NCI-H1417 treated with DMSO at 0.1 percent for 48 hours (cell line): ENCODE measurements at places on chromosomes 3 and 15.
A peak's percentile ranks its signal among the peaks of the same experiment; 100 is the strongest.

- DNase-seq, result no peak
These were observed 17.1 kb upstream of the SKIC8 start for GRCh38 chr15:78316283-78317083.

- DNase-seq, result no peak
These were observed 1.4 kb downstream of the MBNL1 start for GRCh38 chr3:152269831-152270734.

DNA sequence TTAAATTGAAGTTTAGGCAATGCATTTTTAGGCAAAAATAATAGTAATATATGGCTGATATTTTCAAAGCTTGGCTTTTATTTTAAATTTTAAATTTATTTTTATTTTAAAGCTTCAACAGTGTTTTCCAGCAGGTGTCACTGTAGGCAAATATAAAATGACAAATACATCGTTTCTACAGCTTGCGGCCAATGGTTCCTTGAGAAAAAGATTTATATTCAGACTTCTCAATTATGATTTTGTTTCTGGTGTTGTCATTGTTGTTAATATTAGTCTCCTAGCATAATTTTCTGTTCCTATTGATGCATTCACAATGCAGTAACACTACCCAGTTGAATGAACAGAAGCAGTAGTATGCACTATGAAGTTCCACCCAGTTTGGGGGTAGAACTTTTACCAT lies 220.7 kb upstream of the DNAJC19 start:
- DNase-seq, result peak; percentile 24

DNA sequence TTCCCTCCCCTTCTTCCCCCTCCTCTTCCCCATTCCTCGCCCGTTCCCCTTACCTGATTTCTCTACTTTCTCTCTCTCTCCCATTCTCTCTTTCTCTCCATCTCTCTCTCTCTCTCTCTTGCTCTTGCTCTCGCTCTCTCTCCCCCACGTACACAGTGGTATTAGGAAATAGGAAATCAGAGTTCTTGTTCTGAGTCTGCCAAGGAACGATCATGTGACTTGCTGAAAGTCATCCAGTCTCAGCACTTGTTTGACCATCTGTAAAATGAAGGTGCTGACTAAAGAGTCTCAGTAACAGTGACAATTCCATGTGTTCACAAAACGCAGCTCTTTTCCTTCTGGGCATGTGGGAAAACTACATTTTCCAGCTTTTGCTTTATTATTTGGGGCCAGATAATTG lies 445.0 kb upstream of the TGFBR2 start:
- no peak for DNase-seq

DNA sequence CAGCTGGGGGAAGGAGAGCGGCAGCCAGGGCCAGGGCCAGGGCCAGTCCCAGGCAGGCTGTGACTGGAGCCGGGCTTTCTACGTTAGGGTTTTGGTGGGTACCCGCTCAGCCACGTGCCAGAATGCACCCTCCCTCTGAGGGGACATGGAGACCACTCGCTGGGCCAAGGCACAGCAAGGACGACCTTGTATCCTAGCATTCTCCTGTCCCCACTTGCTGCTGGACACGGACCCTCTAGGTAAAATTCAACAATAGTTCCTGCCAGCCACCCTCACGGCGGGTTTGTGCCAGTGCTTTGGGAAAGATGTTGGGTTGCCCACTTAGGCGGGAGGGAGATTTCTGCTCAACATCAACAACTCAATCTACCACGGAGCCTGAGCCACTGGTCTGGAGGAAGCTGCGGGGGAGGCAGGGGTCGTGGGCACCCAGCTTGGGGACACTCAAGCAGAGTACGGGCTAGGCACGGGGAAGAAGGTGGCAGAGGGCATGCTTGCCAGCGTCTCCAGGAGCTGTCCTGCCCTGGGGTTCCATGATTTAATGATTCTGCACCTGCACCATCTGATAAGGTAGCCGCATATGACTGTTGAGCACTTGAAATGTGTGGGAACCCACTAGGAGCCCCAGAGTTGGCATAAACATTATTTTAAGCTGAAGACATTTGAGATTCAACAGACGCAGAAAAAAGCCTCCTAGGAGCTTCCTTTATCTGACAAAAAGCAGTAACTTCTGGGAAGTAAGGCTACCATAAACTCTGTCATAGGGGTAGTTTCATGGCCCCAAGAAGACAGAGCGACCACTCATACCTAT lies 22.5 kb upstream of the C15orf39 start:
- DNase-seq, result no peak

DNA sequence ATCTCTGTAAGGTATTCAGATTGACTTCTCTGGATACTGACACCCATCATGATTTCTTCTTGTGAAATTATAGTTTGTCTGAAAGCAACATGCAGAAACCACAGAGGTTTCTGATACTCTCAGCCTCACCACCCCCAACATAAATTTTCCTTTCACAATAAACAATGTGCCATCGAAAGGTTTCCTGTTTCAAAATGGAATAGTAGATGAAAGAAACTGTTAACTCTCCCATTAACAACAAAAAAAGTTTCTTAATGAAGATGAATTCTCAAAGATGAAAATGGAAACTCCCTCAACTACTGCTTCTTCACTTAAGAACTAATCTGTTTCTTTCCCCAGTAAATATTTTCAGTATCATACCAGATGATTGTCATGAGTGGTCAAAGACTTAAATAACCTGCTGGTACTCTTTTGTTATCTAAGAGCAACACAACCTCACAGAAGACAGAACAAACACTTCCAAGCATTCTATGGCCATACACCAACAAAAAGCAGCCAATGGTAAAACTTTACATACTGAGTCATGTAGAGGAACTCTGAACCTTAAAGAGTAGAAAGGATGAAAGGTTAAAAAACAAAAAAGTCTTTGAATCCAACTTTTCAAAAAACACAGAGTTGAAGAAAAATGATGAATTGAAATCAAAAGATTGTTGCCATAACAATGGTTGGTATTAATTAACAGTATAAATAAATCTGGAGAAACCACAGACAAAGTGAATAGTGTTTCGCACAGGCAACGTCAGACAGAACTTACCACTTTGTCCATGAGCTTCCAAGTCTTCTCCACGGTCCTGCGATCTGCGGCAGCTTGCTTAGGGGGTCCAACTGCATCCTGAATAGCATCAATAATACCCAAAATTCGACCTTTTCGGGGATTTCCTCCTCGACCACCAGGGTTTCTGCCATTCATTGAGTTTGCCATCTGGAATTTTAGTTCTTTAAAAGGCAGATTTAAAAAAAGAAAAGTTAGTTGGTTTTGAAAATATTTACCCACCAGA lies 1.9 kb downstream of the CBLB start:
- no peak for DNase-seq

DNA sequence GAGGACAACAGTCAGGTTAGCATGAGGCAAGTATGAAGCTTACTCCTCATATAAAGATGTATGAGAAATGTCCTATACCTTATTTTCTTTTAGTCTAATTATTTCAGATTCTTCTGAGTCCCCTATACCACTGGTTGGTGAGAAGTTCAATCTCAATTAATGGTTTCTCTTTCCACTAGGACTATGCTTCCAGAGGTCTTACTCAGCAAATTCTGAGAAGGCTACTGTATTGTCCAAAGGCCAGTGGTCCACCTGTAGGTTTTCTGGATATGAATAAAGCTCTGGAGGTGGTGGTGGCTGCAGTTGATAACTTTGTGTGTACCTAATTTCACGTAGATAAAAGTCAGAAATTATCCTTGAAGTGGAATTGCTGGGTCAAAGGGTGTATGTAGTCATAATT lies 149.4 kb downstream of the EPHB1 start:
- no peak for DNase-seq

DNA sequence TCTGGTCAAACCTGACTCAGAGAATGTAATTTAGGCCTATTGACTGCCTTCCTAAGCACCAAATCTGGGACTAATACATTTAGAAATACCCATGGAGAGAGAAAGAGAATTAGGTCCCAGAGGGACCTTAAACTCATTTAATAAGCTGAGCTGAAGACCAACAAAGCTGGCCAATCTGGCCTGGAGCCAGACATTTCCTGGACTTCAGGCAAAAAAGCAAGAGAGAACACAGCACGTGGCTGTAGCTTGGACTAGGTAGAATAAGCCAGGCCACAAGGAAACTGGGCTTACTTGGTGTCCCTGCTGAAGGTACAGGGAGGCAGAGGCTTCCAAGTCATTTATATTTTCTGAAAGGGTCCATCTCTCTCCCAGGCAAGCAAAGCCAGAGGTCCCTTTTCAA lies 88.1 kb downstream of the RTP4 start:
- DNase-seq, result no peak

DNA sequence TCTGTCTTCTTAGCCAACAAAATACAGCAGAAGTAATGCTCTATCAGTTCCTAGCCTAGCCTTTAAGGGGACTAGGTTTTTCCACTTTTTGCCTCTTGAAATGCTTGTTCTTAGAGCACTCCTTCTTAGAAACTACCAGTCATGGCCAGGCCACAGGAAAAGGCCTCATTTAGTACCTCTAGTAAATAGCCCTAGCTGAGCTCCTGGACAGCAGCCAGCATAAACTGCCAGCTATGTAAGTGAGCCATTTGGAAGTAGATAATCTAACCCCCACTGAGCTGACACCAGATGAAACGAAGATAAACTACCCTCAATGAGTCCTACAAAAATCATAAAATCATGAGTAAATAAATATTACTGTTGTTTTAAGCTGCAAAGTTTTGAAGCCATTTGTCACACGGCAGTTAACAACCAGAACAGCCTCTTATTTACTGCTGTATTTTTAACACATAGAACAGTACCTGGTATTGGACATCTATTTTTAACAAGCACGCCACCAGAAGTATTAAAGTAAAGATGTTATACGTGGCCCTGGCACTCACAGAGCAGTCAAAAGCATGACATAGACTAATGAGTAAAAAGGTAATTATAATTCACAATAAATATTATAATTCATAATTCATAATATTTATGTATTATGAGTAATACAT lies 12.0 kb downstream of the TBC1D5 start:
- DNase-seq, result no peak

DNA sequence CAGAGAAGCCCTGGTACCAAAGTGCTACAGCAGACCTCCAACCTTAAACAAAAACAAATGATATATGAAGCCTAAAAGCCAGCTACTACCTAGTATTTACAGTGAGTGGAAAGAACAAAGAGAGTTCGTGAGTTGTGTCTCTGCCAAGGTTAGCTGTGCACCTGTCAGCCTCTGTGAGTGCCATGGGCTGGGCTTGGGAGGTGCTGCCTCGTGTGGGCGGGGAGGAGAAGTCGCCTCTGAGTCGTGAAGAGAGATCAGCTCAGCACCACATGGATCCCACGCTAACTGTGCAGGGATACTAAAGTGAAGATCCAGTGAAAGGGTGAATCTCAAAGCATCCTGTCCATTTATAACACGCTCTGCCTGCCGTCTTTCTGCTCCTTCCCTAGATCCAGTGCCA lies 101.9 kb downstream of the CHDH start:
- DNase-seq, result peak; percentile 8

- no peak for DNase-seq
These were observed 167.1 kb upstream of the WNT5A start for GRCh38 chr3:55654123-55654760.

DNA sequence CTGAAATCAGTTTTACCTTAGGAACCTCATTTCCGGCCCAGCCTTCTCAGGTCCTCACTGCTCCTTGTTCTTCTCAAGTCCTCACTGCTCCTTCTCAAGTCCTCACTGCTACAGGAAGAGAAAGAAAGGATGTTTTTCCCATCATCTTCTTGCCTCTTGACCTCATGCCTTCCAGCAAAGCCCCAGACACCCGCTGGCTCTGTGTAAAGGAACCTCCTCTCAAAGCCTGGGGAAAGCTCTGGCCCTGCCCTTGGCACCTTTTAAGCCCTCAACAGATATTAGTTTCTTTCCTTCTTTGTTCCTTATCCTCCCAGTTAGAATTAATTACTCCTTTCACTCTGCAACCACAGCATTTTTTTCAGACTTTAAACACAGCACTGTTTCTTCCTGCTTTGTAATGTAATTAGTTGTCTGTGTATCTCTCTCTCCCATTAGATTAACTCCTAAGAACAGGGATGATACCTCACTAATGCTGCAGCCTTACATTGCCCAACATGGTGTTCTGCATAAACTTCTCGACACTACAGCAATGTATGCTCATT lies 4.0 kb upstream of the WDR49 start:
- no peak for DNase-seq

- no peak for DNase-seq
These were observed 69.9 kb downstream of the IGF2BP2 start for GRCh38 chr3:185754920-185755319.

- DNase-seq, result no peak
These were observed 7.5 kb downstream of the MAGI1 start for GRCh38 chr3:66031102-66031698.

- DNase-seq, result no peak
These were observed 231.5 kb downstream of the EFHB start for GRCh38 chr3:19702416-19703078.

GRCh38 chr15:36638671-36639070 lies 59.2 kb downstream of the CDIN1 start:
- DNase-seq, result no peak

GRCh38 chr3:129599073-129599472 lies 7.4 kb downstream of the PLXND1 start:
- DNase-seq, result no peak

GRCh38 chr3:57582474-57583168 lies 14.5 kb downstream of the ARF4 start:
- DNase-seq, result no peak
